ENCODE measurements at places on chromosomes 12 and 14. TPM values are rescaled to one million over a fixed set of nuclear protein-coding genes. Genes with fewer than 3 reads are reported as not detected.

GRCh38 chr12:13805041-13805440 lies 176.4 kb downstream of the GRIN2B start:
- no peak for DNase-seq

DNA sequence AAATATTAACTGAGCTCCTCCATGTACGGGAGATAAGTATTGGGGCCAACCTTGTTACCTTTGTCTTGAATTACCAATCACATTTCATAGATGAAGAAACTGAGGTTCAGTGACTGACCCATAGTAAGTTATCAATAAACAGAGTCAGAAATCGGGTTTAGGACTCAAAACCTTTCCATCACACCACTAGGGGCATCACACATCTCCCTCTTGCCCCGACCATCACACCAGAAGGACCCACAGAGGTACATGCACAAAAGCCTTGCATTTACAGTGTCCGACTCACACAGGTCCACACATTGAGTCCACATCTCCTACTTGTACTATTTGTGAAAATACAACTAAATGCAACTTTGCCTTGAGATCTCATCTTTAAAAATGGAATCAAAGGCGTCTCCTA lies 29.4 kb downstream of the KCNA5 start:
- no peak for DNase-seq

The RDH5 gene
- 4.5 TPM for total RNA-seq

DNA sequence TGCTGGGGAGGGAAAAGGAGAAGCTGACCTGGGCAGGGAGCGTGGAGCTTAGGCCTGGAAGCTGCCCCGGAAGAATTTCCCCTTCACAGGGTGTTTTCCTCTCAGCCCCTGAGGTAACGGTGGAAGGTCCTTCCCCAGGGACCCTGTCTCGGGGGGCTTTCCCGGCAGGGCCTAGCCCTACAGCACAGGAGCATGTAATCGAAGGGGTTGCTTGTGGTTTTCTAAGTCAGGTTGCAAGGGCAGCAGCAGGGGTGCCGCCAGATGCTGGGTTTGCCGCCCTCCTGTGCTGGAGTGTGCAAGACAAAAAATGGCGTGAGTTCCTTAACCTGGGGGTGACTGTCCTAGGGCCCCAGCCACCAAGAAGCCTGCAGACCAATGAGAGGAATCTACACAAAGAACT lies 1.6 kb upstream of the KRT74 start:
- no peak for DNase-seq

DNA sequence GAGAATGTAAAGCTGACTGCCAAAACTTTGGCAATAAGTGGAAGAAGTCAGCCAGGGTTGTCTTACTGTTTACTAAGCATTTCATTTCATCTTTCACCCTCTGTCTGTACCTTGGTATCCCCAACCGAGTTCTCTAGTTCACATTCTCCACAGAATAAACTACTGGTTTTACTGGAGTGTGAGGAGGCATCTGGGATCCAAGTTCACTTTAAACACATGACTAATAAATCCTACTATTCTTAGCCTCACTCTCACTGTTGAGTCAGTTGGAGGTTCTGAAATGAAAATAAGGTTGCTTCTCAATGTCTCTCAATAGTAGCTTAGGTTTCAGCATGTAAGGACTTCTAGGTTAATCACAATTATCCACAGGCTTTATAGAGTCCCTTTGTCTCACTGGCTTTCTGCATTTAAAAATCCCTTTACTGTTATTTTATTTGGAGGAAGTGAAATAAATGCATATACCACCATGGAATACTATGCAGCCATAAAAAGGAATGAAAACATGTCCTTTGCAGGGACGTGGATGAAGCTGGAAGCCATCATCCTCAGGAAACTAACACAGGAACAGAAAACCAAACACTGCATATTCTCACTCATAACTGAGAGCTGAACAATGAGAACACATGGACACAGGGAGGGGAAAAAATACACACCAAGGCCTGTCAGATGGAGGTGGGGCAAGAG lies 95.8 kb downstream of the EPS8 start:
- DNase-seq: no peak

GRCh38 chr14:88411039-88411438 lies 25.6 kb downstream of the SPATA7 start:
- DNase-seq: no peak

GRCh38 chr14:73804636-73805035 lies 47.0 kb upstream of the PTGR2 start:
- no peak for DNase-seq

- DNase-seq: no peak
Observed at GRCh38 chr12:49355913-49356312, 9.2 kb downstream of the DNAJC22 start.

- DNase-seq: no peak
Observed at GRCh38 chr12:42921741-42922504, 332.4 kb upstream of the PRICKLE1 start.

DNA sequence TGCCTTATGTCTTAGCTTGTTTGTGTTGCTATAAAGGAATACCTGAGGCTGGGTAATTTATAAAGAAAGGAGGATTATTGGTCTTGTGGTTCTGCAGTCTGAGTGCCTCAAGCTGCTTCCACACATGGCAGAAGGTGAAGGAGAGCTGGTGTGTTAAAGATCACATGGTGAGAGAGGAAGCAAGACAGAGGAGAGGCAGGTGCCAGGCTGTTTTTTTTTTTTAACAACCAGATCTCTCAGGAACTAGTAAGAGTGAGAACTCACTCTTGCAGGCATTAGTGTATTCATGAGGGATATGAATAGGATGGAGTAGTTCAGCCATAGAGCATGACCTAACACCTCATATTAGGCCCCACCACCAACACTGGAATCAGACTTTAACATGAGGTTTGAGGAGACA lies 123.4 kb downstream of the CMAS start:
- no peak for DNase-seq

DNA sequence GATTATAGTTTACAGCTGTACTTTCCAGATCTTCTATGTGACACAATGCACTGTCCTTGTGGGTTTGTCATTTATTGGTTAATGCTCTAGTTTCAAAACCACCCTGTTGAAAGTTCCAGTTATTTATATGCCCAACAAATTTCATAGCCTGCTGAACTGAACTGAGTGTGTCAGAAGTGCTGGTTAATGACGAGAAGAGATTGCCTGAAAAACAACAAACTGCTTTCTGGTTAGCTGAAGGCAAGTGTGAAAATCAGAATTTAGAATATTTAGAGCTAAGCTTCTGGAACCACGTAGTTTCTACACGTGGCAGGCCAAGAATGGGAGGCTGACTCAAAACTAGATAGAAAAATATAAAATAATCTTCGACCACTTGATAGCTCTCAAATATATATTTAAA lies 19.1 kb upstream of the RIN3 start:
- DNase-seq: no peak

The PRB2 gene
- total RNA-seq: not detected

The PRDM4 gene
- 21.2 TPM for total RNA-seq

The PGF gene
- total RNA-seq: 2.9 TPM

GRCh38 chr12:58163021-58163420 lies 221.7 kb downstream of the ATP23 start:
- no peak for DNase-seq

DNA sequence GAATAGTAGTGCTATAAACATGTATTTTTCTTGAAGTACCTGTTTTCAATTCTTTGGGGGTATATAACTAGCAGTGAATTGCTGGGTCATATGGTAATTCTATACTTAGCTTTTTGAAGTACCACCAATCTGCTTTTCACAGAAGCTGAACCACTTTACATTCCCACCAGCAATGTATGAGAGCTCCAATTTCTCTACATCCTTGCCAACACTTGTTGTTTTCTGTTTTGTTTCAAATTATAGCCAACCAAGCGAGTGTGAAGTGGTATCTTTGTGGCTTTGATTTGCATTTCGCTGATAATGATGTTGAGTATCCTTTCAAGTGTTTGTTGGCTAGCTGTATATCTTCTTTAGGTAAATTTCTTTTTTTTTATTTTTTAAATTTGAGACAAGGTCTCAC lies 95.7 kb downstream of the PAPLN start:
- DNase-seq: no peak

The OLR1 gene
- total RNA-seq: 4.1 TPM

- DNase-seq: no peak
Observed at GRCh38 chr14:51630987-51631386, 20.7 kb upstream of the FRMD6 start.

DNA sequence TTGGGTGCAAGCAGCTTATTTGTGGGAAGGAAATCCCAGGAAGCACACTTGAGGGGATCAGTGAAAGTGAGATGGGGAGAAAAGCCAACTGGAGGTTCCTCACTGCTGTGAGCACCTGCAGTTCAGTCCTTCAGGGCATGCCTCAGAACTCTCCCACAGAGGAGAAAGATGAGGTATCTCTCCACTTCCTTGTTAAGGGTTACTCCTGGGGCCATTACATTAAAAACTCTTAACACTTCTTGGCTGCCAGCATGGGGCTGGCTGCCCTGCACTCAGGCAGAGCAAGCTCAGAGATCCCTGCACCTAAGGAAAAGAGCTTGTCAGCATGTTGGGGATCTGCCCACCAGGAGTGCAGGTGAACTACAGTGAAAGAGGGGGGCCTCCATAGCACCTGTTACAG lies 28.8 kb downstream of the FERMT2 start:
- no peak for DNase-seq

DNA sequence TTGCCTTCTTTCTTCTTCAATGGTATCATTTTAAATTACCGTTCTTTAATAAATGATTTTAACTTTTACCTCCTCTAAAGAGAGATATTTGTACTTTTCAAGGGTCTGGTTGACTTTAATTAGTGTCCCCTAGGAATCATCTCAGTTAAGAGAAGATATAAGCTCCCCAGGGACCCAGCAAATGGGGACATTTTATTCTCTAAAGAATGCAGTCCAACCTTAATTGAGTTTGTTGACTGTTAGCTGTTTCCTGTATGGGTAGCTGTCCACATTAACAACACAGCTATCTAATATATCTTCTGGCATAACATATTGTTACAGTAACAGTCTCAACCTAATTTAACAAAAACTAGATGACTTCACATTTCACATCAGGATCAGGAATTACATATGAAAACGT lies 241.6 kb upstream of the NPAS3 start:
- DNase-seq: no peak

- DNase-seq: no peak
Observed at GRCh38 chr14:63564318-63564717, 21.1 kb upstream of the PPP2R5E start.

DNA sequence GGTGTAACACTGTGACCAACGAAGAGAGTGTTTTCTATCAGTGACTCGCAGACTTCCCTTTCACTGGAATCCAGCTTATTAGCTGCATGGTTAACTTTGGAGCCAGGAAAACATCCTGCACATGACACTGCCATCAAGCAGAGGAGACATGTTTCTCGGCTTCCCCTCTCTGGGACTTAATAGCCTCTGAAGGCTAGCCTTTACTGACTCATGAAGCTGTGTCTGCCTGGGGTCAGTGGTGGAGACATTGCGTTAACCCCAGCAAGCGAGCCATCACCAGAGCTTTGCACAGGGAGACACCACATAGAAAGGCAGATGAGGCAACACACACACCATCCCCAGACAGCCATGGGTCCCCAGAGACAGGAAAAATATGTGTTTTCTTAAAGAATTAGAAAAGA lies 126.9 kb upstream of the PRICKLE1 start:
- DNase-seq: no peak

The FAM186B gene
- total RNA-seq: 0.41 TPM

DNA sequence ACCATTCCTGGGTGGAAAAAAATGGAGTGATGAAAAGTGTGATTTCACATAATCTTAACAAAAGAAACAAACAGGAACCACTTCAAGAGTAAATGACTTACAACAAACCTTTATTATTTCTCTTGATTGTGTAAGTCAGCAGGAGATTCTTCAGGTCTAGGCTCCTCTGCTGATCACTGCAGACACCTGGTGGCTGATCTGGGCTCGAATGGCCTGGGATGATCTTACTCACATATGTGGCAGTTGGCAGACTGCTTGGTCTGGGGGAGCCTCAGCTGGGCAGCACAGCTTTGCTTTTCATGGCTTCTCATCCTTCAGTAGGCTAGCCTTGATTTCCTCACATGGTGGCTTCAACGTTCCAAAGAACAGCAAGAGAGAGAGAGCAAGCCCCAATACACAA lies 215.4 kb upstream of the PRICKLE1 start:
- DNase-seq: no peak

DNA sequence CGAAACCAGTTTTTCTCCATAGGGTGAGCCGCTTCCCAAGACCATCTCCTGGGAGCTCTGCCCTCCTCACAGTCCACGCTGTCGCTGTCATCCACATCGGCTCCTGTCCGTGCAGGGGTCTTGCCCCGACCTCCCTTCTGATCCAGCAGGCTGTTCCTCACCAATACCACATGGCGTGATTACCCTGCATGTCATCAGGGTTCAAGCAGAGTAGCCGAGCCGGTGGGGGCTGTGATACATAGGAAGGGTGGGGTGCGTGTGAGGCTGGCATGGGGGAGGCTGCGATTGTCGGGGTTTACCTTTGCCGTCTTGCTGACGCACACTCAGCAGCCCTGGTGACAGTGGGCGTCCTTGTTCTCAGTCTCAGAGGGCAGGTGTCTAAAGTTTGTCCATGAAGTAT lies 17.0 kb downstream of the TEDC1 start:
- no peak for DNase-seq

- no peak for DNase-seq
Observed at GRCh38 chr12:57444744-57445143, 10.2 kb downstream of the INHBC start.

DNA sequence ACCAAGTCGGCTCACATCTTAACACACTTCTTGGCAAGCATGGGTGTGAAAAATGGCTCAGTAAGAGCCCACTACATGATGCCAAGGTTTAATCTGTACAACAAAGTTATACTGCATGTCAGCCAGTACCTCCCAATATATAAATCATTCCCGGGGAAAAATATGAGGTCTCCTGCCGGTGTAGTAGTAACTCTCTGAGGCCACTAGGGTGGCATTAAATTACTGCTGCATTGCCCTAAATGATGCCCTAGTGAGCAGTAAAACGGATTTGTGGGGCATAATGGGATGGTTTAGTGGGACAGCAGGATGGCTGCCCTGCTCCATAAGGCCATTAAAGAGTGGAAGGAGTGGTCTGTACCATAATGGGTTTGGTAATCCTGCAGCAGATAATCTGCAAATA lies 267.7 kb downstream of the MED13L start:
- no peak for DNase-seq

The PRKAG1 gene
- 29.3 TPM for total RNA-seq

- DNase-seq: no peak
Observed at GRCh38 chr14:24315243-24315806, 4.0 kb downstream of the LTB4R start.

GRCh38 chr12:100348657-100349454 lies 8.0 kb upstream of the SLC17A8 start:
- no peak for DNase-seq

The E2F7 gene
- 1.2 TPM for total RNA-seq

- DNase-seq: no peak
Observed at GRCh38 chr12:56334490-56334793, 642 bp upstream of the PAN2 start.

The RPS6KL1 gene
- total RNA-seq: 23.6 TPM

DNA sequence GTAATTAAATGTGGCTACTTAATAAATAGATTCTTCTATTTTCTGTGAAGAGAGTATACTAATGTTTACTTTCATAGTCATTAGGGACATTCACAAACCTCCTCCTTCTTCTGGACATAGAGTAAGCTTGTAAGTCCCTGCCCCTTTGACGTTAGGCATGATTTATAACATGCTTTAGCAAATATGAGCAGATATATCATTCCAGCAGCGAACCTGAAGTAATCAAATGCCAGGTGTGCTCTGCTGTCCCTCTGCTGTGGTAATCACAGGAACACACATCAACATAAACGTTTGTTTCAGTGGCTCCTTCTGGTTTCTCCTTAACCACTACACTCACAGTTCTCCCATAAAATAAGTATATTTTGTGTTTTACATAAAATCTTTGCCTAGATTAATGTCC lies 961.8 kb downstream of the FLRT2 start:
- no peak for DNase-seq

- DNase-seq: peak; percentile 22
Observed at GRCh38 chr14:50397390-50398188, 908 bp upstream of the CDKL1 start.

- DNase-seq: no peak
Observed at GRCh38 chr12:38411426-38411825, 94.9 kb downstream of the ALG10B start.

Data from frontal cortex (tissue), 4 donors.